ENCODE measurements at places on chromosomes 12 and 14. TPM values are rescaled to one million over a fixed set of nuclear protein-coding genes. Genes with fewer than 3 reads are reported as not detected.

Gene TMEM63C
- total RNA-seq = 2.1 TPM

Gene ITPR2
- total RNA-seq = 55.5 TPM

Gene PMCH
- total RNA-seq = 1.2 TPM

DNA sequence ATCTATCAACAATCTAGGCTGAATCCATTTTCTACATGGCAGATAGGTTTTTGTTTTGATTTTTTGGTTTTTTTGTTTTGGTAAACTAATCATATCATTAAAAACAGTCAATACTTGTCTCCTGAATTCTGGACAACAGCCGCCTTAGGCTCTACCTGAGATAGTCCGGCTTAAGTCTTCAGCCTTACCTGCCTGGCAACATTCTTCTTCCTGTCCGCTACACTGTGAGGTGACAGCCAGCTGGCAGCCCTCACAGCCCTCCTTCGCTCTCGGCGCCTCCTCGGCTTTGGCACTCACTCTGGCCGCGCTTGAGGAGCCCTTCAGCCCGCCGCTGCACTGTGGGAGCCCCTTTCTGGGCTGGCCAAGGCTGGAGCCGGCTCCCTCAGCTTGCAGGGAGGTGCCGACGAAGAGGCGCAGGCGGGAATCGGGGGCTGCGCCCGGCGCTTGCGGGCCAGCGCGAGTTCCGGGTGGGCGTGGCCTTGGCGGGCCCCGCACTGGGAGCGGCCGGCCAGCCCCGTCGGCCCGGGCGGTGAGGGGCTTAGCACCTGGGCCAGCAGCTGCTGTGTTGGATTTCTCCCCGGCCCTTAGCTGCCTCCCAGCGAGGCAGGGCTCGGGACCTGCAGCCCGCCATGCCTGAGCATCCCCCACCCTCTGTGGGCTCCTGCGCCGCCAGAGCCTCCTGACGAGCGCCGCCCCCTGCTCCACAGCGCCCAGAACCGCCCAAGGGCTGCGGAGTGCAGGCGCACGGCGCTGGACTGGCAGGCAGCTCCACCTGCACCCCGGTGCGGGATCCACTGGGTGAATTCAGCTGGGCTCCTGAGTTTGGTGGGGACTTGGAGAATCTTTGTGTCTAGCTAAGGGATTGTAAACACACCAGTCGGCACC lies 49.0 kb downstream of the MDGA2 start:
- DNase-seq = no peak

DNA sequence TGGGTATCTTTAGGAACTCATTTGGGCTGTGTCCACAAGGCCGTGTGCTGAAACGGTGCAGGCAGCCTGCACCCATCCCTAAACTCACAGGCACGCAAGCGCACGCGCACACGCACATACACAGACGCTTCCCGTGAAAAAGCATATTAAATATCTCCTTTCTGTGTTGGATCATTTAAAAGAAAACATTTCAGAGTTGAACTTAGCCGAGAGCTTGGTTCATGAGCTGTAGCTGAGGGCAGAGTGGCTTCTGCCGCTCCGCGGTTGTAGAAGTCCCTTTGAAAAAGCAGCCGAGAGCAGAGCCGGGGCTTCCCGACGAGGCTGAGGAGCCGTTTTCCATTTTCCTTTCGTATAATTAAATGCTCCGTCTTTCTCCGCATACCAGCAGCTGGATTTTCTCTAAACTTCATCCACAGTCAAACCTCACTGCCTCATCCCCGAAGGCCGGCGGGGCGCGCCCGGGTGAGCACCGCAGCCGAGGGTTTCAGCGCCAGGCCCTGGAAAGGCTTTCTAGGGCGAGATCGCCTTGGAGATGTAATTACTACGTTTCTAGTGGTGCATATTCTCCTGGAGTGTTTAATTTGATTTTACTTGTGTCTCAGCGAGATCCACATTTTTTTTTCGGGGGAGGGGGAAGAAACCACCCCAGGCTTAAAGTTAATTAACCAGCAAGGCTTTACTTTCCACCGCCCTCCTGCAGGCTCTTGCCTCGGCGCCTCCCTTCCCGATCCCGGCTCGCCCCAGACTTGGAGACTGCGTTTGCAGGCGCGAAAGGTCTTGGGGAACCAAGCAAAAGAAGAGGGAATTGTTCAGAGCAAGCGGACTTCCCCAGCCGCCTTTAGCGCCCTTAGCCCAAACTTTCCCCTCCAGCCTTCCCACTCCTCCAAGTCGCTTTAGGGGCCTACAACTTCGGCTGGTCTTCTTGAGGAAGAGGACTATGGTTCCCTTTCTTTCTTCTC lies 3.0 kb upstream of the HOXC13 start:
- DNase-seq = no peak

DNA sequence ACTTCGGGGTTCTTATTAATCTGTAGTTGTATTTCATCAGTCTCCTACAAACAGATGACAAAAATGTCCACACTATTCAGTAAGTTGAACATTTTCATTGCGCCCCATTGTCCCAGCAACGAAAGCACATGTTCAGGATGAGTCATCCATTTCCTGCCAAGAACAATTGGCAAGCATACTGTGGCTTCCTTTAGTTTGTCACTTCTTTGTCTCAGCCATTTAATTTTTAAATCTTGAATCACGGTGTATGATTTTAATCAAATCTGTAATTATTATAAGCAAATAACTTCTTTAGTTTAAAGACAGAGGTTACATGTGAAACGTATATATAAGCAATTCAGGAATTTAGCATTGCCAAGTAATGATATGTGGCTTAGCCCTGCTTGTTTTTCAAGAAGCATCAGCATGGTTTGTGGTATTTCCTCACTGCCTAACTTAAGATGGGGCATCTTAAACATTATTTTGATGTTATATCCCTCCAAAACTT lies 211.3 kb upstream of the KRR1 start:
- DNase-seq = peak; percentile 31

Gene NEMP1
- total RNA-seq = 114 TPM

DNA sequence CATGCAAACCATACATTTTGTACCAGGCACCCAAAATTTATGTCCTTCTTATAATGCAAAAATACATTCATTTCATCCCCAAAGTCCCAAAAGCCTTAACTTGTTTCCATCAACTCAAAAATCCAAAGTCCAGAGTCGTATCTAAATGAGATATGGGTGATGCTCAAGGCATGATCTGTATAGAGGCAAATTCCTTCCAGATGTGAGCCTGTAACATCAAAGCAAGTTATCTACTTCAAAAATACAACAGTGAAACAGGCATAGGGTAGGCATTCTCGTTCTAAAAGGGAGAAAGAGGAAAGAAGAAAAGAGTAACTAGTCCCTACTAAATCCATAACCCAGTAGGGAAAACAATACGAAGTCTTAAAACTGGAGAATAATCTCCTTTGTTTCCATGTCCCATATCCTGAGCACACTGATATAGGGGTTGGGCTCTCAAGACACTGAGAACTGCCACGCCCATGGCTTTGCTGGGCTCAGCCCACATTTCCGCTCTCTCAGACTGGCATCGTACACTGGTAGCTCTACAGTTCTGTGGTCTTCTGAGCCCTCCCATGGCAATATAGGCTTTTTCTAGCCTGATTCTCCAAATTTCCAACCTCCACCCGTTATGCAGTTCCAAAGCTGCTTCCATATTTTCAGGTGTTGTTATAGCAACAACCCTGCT lies 232.8 kb downstream of the TMTC2 start:
- no peak for DNase-seq

Gene FAIM2
- 0.39 TPM for total RNA-seq

Gene NOXRED1
- 1.7 TPM for total RNA-seq

DNA sequence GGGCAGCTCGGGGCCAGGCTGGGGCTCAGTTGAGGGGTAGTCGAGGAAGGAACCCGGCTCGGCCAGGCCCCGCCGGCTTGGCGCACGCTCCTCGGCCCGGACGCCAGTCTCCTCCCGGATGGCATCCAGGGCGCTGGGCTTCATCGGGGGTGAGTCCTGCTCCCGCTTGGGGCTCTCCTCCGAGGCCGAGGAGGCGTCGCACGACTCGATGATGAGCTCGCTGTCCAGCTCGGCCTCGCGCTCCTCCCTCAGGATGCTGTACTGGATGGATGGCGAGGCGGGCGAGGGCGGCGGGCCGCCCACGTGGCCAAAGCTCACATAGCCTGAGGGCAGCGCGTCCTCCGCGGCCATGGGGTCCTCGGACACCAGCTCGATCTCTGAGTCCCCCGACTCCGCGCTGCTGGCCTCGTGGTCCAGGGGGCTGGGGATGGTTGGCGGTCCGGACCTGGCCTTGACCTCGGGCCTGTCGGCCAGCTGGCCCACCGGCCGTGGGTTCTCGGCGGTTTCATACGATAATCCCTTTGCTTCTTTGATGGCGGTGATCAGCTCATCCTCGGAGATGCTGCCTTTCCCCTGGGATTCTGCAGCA lies 143.4 kb downstream of the RTN1 start:
- DNase-seq = no peak

- no peak for DNase-seq
These were observed 135.2 kb upstream of the SLC38A2 start for GRCh38 chr12:46507766-46508165.

DNA sequence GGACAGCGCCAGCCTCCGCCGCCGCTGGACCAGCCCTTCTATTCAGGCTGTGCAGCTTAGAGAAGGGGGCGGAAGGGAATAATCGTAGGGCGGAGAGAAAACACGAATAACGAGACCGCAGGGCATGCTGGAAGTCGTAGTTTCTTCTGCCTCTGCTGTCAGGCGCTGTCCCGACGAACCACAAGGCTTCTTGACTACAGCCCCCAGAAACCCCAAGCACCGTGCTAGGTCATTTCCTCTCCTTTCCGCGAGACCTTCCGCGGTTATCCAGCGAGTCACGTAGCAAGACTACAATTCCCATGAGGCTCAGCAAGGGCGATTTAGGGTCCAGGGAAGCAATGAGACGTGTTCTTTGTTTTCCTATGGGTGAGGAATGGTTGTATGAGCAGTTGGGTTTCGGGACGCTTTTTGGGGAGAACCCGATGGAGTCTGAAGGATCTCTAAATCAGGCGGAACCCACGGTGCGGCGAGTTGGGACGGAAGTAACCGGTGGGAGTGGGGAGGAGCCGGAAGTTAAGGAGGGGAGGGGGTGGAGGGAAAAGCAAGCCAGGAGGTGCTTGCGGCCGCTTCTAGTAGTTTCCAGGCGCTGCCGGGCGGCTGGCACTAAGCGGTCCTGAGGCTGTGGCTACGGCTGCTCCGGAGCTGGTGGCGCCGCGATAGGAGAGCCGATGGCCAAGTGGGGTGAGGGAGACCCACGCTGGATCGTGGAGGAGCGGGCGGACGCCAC lies at the start of the genes AHSA1 and VIPAS39:
Gene AHSA1, plus strand, starts transcription at position 572 of the 727 bp plus-strand sequence. Its CDS starts 97 bp downstream, at position 669.
Gene VIPAS39, minus strand, starts transcription at position 80 of the 727 bp plus-strand sequence. CDS start 3,499 bp downstream, outside the sequence.
- DNase-seq = peak; percentile 96

GRCh38 chr14:73521229-73521628 lies 15.7 kb upstream of the ACOT1 start:
- DNase-seq = no peak

DNA sequence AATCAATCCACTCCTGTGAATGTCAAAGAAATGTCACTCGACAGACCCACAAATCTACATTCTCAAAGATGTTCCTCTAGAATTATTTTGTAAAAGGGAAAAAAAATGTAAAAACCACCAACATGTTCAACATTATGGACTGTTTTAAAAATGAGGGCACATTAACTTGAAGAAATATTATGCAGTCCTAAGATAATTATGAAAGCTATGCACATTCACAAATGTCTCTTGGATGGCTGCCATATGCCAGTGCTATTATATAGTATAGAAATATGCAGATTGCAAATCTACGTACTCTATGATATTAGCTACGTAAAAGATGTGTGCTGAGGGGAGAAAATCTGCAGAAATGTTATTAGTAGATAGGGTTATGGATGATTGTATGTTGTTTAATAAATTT lies 334.2 kb downstream of the BMP4 start:
- DNase-seq = no peak

Gene HOTAIR
- total RNA-seq = not detected

GRCh38 chr14:31224808-31225207 lies 17.2 kb upstream of the HECTD1 start:
- no peak for DNase-seq

- no peak for DNase-seq
These were observed 464.8 kb downstream of the BTG1 start for GRCh38 chr12:91680864-91681263.

- DNase-seq = no peak
These were observed 51.4 kb downstream of the TMEM132C start for GRCh38 chr12:128318341-128318740.

DNA sequence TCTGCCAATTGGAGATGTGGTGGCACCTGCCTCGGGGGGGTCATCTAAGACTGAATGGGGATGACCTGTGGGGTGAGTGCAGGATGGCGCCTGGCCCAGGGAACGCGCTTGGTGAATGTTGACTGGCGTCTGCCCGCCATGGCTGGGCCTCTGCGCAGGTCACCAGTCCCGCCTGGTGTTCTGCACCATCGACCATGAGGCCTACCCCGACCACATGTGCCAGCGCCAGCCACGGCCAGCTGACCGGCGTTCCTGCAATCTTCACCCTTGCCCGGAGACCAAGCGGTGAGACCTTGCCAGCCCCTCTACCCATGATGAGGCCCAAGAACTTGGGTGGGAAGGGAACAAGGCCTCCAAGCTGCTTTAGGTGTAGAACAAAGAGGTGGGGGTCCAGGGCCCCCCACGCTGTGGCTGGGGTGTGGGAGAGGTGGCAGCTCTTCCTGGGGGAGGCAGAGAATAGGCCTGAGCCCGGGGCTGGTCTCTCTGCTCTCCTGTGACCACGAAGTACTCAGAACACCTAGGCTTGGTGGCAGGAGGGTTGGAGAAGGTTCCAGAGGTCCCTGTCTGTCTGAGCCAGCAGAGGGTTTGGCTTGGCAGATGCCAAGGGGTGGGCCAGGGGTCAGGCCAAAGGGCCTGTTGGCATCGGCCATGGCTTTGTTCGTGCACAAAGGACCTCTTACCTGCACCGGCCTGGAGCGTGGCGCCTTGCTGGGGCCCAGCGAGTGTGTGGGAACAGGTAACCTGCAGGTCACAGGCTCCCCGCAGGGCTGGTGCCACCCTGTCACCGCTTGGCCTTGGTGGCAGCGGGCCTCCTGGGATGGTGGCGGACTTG lies 15.4 kb downstream of the PAPLN start:
- DNase-seq = no peak

DNA sequence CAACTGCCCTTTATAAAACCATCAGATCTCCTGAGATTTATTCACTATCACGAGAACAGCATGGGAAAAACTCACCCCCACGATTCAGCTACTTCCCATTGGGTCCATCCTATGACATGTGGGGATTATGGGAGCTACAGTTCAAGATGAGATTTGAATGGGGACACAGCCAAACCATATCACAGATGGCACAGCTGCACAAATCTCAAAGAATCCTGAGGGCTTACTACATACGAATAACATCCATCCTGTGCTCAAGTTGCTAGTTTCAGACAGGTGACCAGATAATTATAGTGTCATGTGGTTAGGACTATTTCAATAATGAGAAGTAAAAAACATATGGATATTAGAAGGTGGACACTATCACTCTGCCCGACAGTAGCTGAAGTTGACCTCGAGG lies 211.2 kb downstream of the NUAK1 start:
- no peak for DNase-seq

- DNase-seq = no peak
These were observed 2.6 kb downstream of the KRAS start for GRCh38 chr12:25248137-25248536.

- DNase-seq = no peak
These were observed 74.7 kb downstream of the RPS6KA5 start for GRCh38 chr14:90985601-90986242.

Gene INHBC
- not detected for total RNA-seq

DNA sequence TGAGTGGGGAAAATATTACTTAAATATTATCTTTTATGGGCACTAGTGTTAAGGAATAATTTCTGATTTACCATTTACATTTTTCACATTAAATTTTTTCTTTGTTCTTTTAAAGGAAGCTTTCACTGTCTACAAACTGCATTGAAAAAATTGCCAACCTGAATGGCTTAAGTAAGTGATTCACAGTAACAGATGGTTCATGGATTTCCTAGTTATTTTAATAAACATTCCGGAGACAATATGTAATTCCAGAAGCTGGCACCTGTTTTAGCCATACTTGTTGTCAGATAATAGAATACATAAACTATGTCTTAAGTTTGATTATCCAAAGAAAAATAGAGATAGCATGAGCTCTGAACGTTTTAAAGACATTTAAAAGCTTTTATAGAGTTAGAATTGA lies 17.1 kb downstream of the DNAL1 start:
- DNase-seq = no peak

Measured in activated T-cell treated with anti-CD3 and anti-CD28 coated beads, Interleukin-2, amount 50 U/mL, for 72 hours (primary cell).